ENCODE measurements at places on chromosomes 3 and 15. TPM values are rescaled to one million over a fixed set of nuclear protein-coding genes. Genes with fewer than 3 reads are reported as not detected.

SLC15A2 gene
- total RNA-seq = 6.9 TPM

SYNPR gene
- total RNA-seq = not detected

AMT gene
- total RNA-seq = 40.8 TPM

GMNC gene
- total RNA-seq = 1.3 TPM

MITF gene
- 88.9 TPM for total RNA-seq

CHRNB4 gene
- not detected for total RNA-seq

CX3CR1 gene
- 1.9 TPM for total RNA-seq

MEIS2 gene
- total RNA-seq = 56.3 TPM

IL5RA gene
- not detected for total RNA-seq

LSAMP gene
- 8.3 TPM for total RNA-seq

ZDHHC19 gene
- not detected for total RNA-seq
